Effector memory CD8-positive, alpha-beta T cell (primary cell): ENCODE measurements at places on chromosomes 5 and 9.

DNA sequence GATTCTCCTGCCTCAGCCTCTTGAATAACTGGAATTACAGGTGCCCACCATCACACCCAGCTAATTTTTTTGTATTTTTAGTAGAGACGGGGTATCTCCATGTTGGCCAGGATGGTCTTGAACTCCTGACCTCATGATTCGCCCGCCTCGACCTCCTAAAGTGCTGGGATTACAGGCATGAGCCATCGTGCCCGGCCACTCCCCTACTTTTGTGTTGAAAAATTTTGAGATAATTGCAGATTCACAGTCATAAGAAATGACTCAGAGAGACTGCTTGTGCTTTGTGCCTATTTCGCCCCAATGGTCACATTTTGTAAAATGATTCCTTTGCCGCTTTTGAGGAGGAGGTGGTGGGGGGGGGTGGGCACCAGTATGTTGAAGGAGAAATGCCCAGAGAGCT lies 48.1 kb upstream of the SH3PXD2B start:
- H3K4me3 ChIP-seq = no peak overlapping the region
- H3K4me1 ChIP-seq = no peaks in the 10 kb centered on the region
- H3K27me3 ChIP-seq = peaks cover 48% of the 10 kb centered on the region
- DNase-seq = no peak

DNA sequence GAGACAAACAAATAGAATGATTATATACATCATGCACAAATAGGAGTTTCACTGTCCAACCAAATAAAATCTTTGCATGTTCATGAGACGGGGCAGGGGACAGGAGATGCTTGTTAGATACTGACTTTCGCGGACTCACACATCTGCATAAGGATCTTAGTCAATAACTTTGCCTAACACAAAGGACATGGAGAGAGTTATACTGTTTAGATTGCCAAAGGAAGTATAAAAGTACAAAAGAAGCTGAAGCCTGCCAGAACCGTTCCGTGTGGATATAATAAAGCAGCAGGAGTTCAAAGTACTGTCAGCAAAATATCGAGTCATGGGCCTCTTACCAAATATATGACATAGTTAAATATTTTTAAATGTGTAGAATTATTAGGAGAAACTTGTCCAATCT lies 1148.4 kb downstream of the EFNA5 start:
- no peak for DNase-seq
- no peak overlapping the region for H3K4me3 ChIP-seq
- no peaks in the 10 kb centered on the region for H3K4me1 ChIP-seq
- H3K36me3 ChIP-seq = no peaks in the 10 kb centered on the region

DNA sequence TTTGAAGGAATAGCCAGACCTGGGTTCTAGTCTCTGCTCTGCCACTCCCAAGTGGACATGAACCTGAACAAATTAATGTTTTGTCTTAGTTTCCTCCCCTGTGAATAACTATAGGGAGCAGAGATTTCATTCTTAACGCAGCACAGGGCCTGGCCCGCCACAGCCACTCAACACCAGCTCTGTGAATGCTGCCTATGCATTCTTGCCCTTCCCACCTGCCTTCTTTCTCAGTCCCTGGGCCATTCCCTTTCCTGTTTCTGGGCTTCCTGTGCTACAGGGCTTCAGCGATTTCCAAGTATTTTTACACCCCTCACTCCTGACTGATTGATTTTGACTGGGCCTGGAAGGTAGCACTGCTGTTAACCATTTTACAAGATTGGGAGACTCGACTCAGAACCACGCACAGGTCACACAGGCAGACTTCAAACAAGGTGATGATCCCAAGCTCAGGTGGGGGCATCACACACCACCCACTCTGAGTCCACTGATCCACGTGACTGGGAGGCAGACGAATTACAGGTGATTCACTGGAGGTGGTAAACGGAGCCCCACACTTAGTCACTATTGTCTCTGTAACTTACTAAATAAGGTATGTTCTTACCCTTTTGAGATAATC lies 21.4 kb downstream of the PTPN3 start:
- no peaks in the 10 kb centered on the region for H3K36me3 ChIP-seq
- peaks cover 19% of the 10 kb centered on the region for H3K27me3 ChIP-seq
- H3K4me3 ChIP-seq = no peak overlapping the region
- no peaks in the 10 kb centered on the region for H3K4me1 ChIP-seq

GRCh38 chr5:113256671-113257452 lies 177.9 kb downstream of the TSSK1B start:
- no peaks in the 10 kb centered on the region for H3K4me1 ChIP-seq
- H3K27ac ChIP-seq = no peak overlapping the region
- H3K4me3 ChIP-seq = no peak overlapping the region

GRCh38 chr5:10278658-10279279 lies 28.7 kb downstream of the CCT5 start:
- peaks cover 9% of the 10 kb centered on the region for H3K27me3 ChIP-seq
- DNase-seq = no peak
- H3K27ac ChIP-seq = no peak overlapping the region
- peaks cover 2% of the 10 kb centered on the region for H3K4me1 ChIP-seq

DNA sequence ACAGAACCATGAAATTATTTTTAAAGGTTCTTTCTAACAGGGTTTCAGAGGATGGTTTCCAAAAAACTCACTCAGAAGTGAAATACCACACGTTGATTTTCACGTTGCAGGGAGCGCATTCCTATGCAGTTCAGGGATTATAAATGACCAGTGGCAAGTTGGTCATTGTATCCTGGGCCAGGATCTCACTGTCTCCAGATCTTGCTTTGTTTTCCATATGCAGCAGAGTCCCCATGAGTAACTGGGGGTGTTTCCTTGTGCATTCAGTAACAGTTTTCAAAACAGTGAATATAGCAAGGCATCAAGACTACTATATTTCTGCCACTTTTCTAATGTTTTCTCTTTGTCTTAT lies 1064.9 kb upstream of the DMAC1 start:
- no peak overlapping the region for H3K27ac ChIP-seq
- no peaks in the 10 kb centered on the region for H3K4me1 ChIP-seq
- peaks cover 6% of the 10 kb centered on the region for H3K27me3 ChIP-seq
- no peak overlapping the region for H3K4me3 ChIP-seq

- H3K4me1 ChIP-seq = no peaks in the 10 kb centered on the region
- no peaks in the 10 kb centered on the region for H3K27me3 ChIP-seq
- H3K27ac ChIP-seq = no peak overlapping the region
- H3K36me3 ChIP-seq = no peaks in the 10 kb centered on the region
These were observed 836.7 kb upstream of the CDH10 start for GRCh38 chr5:25481463-25481862.

DNA sequence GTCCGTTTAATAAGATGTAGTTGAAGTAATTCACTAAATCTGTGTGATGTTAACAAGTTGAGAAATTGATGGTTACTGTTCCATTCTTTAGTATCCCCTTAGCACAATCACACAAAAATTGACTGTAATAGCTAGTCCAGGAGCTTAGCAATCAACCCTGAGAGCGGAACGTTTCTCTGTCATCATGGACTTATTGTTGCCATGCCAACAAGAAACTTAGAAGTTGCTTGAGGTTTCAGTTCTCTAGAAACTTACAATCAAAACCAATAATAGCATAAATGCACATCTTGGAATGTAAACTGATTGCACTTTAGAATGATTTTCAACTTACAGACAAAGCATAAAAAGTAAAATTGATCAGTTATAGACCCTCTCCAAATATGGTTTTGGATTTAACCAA lies 125.4 kb upstream of the ANKH start:
- peaks cover 12% of the 10 kb centered on the region for H3K4me1 ChIP-seq
- peaks cover 24% of the 10 kb centered on the region for H3K27me3 ChIP-seq
- H3K36me3 ChIP-seq = no peaks in the 10 kb centered on the region
- DNase-seq = no peak

- H3K27ac ChIP-seq = peak within 1 kb of the TSS; percentile 96
- DNase-seq = no peak
- H3K4me3 ChIP-seq = peak within 1 kb of the TSS; percentile 87
- peaks cover 27% of the 10 kb centered on the region for H3K36me3 ChIP-seq
These were observed at the start of gene RNF38 for GRCh38 chr9:36399980-36400331. Gene RNF38, minus strand, starts transcription at chr9:36400269. Its CDS starts 161 bp downstream, at chr9:36400108.

GRCh38 chr5:155839251-155840037 lies 487.5 kb upstream of the SGCD start:
- H3K4me3 ChIP-seq = no peak overlapping the region
- H3K27me3 ChIP-seq = no peaks in the 10 kb centered on the region
- H3K36me3 ChIP-seq = peaks cover 10% of the 10 kb centered on the region

- peaks cover 22% of the 10 kb centered on the region for H3K36me3 ChIP-seq
- no peak overlapping the region for H3K27ac ChIP-seq
- no peak for DNase-seq
These were observed 2.0 kb upstream of the MXD3 start for GRCh38 chr5:177313561-177314259.

- no peak overlapping the region for H3K27ac ChIP-seq
- peaks cover 48% of the 10 kb centered on the region for H3K27me3 ChIP-seq
- H3K4me3 ChIP-seq = no peak overlapping the region
- H3K4me1 ChIP-seq = peaks cover 2% of the 10 kb centered on the region
- DNase-seq = no peak
- H3K36me3 ChIP-seq = peaks cover 2% of the 10 kb centered on the region
These were observed 34.7 kb upstream of the MVB12B start for GRCh38 chr9:126291925-126292324.

- H3K27ac ChIP-seq = no peak overlapping the region
- peaks cover 4% of the 10 kb centered on the region for H3K36me3 ChIP-seq
- no peak overlapping the region for H3K4me3 ChIP-seq
- H3K4me1 ChIP-seq = no peaks in the 10 kb centered on the region
These were observed 20.4 kb downstream of the HAVCR2 start for GRCh38 chr5:157088342-157088990.

DNA sequence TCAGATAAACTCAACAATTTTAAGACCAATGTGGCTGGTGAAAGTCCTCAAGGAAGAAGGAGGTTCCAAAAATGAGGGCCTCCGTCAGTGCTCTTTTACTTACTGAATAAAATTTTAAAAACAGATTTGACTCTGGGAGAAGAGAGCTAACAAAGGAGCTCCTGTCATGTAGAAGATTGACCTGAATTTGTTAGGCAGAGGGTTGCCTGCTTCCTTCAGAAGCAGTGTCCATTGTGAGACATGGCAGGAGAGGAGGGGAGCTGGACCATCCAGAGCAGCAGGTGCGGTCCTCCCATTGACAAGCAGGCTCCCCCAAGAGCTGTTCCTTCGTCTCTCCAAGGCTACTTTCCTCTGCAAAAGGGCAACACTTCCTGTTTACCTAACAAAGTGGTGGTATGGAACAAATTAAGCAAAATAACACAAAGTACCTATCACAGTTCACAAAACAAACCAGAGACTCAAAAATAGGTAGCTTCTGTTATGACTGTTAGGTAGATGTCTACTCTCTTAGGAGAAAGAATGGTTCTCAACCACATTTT lies 238.1 kb downstream of the DENND1A start:
- H3K27me3 ChIP-seq = no peaks in the 10 kb centered on the region
- H3K4me1 ChIP-seq = peaks cover 8% of the 10 kb centered on the region
- H3K27ac ChIP-seq = no peak overlapping the region
- H3K4me3 ChIP-seq = no peak overlapping the region

DNA sequence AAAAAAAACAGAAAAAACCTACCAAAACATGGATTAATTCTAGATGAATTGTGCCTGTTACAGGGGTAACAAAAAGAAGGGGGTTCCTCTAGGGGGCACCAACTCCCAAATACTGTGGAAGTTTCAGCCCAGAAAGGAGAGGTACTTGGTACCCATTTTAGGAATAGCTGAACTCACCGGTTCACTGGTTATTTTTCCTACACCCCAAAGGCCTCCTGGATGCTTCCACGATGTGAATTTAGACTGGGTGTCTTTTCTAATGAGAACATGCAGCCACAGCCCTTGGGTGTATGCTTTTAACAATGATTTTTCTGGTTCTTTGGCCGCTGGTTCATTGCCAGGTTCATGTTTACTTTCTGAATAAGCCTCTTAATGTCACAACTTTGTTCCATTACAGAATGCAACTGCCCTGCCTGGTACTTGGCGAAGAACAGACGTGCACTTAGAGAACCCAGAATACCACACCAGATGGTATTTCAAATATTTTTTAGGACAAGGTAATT lies 46.7 kb downstream of the GARNL3 start:
- H3K4me1 ChIP-seq = no peaks in the 10 kb centered on the region
- H3K36me3 ChIP-seq = no peaks in the 10 kb centered on the region
- no peak overlapping the region for H3K4me3 ChIP-seq

- H3K27me3 ChIP-seq = no peaks in the 10 kb centered on the region
- H3K36me3 ChIP-seq = peaks cover 12% of the 10 kb centered on the region
- H3K27ac ChIP-seq = no peak overlapping the region
- no peak overlapping the region for H3K4me3 ChIP-seq
These were observed 270.6 kb downstream of the MLLT3 start for GRCh38 chr9:20351715-20352114.
